ENCODE measurements at places on chromosomes 1 and 21.

DNA sequence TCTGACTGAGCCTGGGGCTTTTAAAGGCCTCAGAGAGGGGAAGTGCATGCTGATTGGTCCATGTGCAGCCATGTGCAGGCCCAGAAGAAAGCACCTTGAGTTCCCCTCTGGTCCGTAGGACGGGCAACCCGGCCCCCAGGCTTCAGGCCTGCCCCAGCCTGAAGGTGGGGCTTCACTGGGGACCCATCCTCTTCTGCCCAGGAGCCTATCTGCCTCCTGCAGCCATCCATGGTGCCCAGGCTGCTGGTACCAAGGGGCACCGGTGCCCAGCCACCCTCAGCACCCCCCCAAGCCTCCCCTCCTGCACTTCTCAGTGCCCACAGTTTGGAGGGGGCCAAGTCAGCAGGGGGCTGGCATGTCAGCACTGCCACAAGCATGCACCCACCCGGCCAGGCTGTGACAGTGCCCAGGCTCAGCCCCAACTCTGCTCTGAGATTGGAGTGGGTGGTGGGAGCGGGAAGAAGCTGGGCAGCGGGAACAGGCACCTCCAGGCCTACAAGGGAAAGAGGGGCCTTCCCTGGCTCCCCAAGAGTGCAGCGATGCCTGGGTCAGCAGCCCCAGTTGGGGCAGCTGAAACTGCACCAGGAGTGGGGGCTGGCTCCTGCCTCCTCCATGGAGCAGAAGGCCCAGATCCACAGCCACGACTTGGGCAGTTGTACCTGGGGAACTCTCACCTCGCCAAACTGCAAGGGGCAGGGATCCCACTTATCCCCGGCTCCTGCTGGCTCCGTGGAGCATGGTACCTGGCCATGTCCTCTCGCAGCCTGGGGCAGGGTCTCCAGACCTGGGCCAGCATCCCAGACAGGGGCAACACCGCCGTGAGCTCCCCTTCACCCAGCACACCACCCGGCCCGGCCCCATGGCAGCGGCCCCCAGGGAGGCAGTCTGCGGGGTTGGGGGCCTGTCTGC lies 11.7 kb downstream of the COL6A2 start:
- DNase-seq, result no peak

DNA sequence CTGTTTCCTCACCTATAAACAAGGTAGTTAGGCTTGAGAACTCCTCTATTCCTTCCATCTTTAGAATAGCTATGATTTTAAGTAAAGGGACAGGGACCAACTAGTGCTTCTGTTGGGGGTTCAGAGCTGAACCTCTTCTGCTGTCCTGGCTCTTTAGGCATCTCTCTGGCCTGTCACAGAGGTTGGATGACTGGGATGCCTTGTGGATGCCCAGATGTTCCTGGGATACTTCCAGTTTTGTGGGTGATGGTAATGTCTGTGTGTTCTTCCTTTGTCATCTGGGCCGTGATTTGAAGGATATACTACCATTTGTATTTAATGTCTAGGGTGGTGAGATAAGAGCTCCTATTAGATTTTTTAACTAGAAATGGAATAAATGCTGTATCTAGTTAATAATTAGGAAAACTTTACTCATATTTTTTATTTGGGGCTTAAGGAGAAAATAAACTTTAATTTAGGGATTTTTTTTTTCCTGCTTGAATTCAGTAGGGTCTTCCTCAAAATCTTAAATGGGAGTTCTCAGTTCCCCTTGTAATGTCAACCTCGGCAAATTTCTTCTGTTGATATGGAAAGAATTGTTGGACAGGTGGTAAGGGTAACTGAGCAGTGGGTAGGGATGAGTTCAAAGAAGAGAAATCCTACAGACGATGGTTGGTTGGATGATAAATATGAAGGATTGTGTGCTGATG lies 47.2 kb downstream of the LAMC1 start:
- no peak for DNase-seq

- DNase-seq, result no peak
Measured at GRCh38 chr21:14947613-14948160, 117.1 kb downstream of the NRIP1 start.

DNA sequence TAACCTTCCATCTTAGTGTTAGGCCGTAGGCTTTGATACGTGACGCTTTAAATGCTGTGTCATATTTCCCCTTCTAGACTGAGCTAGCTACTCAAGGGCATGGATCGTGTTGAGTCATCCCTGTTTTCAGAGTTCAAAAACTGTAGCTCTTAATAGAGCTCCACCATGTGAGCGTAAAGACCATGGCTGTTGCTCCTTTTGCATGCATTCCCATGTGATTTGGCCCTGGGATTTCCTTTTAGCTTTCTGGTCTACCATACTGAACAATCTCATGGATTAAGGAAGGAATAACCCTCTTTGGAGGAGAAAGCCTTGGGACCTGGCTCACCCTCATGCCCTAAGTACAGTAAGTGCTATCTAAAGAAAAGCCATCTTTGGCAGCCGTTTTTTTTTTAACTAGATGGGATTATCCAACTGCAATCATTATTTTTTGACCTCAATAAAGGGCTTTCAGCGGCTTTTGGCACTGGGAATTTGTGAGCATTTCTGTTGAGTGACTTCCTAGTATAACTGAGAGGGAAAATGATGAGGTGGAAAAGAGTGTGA lies 76.6 kb downstream of the PLPP3 start:
- no peak for DNase-seq

DNA sequence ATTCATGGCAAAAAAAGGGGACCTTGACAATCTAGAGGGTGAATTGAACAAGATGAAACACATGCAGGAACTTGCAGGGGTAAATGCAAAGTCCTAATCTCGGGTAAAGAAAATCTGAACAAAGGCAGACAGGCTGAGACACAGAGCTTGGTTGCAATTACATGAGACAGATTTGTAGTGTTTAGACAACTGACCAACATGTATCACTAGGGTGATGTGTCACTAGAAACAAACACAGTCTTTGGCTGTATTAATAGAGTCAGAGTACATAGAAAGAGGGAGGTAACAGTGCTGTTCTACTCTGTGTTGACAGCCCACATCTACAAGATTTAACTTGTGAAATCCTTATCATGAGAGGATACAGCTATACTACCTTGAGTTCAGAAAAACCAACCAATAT lies 78.1 kb upstream of the GRIK3 start:
- no peak for DNase-seq

DNA sequence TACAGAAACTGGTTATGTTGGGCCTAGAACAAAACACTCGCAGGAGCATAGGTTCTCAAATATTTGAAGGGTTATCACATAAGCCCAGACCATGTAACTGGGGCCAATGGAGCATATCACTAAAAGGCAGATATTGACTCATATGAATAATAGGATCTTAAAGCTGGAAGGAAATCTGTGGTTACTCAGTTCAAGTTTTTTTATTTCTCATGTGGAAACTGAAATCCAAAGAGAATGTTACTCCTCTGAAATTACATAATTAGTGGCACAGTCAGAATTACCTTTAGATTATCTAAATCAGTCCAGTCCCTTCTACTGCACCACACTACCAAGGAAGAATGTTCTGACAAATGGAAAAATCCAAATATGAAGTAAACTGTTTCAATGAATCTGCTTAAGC lies 12.0 kb downstream of the SLAMF8 start:
- peak; percentile 37 for DNase-seq

DNA sequence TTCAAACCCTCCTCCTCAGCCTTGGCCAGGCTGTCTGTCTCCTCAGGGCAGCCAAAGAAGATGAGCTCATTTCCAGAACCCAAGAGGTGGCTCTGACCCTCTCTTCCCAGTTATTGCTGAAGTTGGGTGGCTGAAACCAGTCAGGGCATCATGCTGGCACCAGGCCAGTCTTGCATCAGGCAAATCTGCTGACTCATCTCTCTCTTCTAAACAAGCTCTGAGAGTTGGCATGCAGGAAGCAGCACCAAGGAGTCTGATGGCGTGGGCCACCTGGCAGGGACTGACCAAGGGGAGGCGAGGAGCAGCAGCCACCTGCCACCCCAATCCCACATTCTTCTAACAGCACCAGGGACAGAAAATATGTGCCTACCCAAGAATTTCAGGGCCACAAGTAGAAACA lies 104.8 kb upstream of the ATP1A1 start:
- DNase-seq, result no peak

- no peak for DNase-seq
Measured at GRCh38 chr1:23116921-23117699, 51.5 kb downstream of the LUZP1 start.

DNA sequence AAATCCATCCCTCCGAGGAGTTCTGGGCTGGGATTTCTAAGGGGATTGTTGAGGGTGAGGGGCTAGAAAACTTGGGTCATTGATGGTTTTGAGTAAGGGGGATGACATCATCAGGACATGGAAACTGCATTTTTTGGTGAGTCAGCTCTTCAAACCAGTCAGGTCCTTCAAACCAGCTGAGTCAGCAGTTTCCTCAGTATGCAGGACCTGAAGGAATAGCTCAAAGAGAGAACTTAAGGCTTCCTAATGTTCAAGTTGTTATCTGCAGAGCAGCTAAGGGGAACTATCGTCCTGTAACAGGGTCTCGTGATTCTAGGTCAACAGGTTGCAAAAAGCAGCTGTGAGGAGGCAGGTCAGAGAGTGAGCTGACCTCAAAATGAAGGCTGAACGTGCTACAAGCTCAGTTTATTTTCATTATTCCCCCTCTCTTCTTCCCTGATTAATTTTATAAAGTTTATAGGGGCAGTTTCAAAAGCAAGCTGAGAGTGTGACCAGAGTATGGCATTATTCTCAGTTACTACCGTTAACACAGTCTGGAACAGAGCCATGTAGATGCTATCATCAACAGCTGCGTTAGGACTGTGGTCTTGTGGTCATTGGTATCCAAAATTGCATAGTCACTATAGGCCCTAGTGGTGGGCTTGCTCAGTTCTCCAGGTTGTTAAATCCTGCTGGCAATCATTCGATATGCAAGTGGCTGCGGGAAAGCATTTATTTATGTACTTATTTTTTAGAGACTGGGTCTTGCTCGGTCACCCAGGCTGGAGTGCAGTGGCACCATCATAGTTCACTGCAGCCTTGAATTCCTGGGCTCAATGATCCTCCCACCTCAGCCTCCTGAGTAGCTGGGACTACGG lies 10.7 kb upstream of the SDC3 start:
- DNase-seq, result no peak

GRCh38 chr1:85438353-85438752 lies 26.6 kb downstream of the DDAH1 start:
- no peak for DNase-seq

GRCh38 chr1:33455539-33456501 lies 16.6 kb upstream of the ZSCAN20 start:
- DNase-seq, result peak; percentile 71

GRCh38 chr1:101069158-101069557 lies 43.6 kb upstream of the DPH5 start:
- no peak for DNase-seq

GRCh38 chr1:113194846-113195830 lies 122.1 kb downstream of the LRIG2 start:
- DNase-seq, result no peak

GRCh38 chr1:156841295-156841855 lies 17.5 kb downstream of the INSRR start:
- peak; percentile 9 for DNase-seq

DNA sequence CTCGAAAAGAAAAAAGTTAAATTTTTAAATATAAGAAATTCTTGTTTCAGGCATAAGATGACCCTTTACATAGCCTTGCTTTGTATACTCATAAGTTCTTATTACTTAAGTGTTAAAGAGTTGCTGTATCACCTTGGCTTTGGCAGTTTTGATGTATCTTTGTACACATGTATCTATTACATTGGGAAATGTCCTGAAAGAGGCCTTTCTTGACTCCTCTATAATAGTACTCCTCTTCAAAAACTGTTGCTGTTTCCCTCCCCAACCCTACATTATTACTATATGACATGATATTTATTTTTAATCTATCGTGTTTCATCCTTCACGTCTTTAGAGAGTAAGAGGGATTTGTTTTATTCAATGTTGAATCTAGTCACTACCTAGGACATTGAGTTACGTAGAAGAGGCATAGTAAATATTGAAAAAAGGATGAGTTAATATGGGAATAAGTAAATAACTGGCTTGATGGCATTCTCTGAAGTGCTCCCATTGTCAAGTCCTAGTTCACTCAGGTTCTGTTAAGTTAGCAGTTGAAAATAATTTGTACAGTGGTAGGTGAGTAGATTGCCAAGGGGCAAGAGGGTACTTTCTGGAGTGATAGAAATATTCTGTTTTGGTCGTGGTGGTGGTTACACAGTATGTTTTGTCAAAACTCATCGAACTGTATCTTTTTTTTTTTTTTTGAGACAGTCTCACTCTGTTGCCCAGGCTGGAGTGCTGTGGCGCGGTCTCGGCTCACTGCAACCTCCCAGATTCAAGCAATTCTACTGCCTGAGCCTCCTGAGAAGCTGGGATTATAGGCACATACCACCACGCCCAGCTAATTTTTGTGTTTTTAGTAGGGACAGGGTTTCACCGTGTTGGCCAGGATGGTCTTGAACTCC lies 8.2 kb downstream of the THRAP3 start:
- DNase-seq, result no peak

DNA sequence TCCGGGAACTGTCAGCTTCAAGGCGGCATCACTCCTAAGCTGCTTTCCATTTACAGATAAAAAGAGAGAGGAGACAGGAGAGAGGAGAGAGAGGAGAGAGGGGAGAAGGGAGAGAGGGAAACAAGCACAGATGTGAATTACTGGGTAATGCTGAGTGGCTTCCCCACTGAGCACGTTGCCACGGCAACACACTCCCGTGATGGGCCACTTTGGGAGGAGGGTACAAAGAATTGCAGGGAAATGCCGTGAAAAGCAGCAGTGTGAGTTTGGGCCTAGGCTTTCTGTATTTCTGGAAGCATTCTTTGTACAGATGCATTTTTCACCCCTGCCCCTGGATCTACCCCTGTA lies 128.0 kb upstream of the IRF2BP2 start:
- DNase-seq, result no peak

DNA sequence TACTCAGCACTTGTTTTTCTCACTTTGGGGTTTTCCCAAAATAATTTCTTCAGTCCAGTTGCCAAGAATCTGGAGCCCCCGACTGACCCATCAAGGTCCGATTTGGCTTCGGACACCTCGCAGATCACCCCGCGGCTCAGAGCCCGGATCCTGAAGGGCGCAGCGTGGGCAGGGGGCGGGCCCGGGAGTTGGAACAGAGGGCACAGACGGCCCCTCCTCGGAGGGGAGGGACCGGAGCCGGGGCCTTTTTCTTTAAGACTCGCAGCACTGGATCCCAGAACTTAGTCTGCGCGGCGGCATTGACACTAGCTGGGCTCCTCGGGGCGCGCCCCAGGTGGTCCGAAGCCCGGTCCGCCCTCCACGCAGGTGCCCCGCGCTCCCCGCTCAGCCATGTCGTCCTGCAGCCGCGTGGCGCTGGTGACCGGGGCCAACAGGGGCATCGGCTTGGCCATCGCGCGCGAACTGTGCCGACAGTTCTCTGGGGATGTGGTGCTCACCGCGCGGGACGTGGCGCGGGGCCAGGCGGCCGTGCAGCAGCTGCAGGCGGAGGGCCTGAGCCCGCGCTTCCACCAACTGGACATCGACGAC lies at the start of gene CBR3:
Gene CBR3, plus strand, starts transcription at position 277 of the 588 bp plus-strand sequence. Its CDS starts 114 bp downstream, at position 391.
- DNase-seq, result peak; percentile 53
